Smooth muscle cell of bladder (primary cell): ENCODE measurements at places on chromosomes 12 and 14. TPM values are rescaled to one million over a fixed set of nuclear protein-coding genes. Genes with fewer than 3 reads are reported as not detected.

The RHEBL1 gene
- total RNA-seq, result 0.28 TPM in 1 of 2 replicates, not detected in the other

The EFS gene
- total RNA-seq, result 1.5 and 3.1 TPM in 2 replicates

The GPX2 gene
- total RNA-seq, result not detected in 2 replicates

The IKZF4 gene
- total RNA-seq, result 0.57 and 1.5 TPM in 2 replicates

The DDX47 gene
- total RNA-seq, result 46.9 and 59.9 TPM in 2 replicates

The SEL1L gene
- 114 and 127 TPM in 2 replicates for total RNA-seq

The OR4E2 gene
- total RNA-seq, result not detected in 2 replicates

The AICDA gene
- total RNA-seq, result not detected in 2 replicates

The LGR5 gene
- not detected in 2 replicates for total RNA-seq

The PIK3C2G gene
- not detected in 2 replicates for total RNA-seq

The SERPINA5 gene
- total RNA-seq, result not detected in 2 replicates

The ANO2 gene
- 0.18 TPM in 1 of 2 replicates, not detected in the other for total RNA-seq

The LMBR1L gene
- total RNA-seq, result 57.7 and 58.9 TPM in 2 replicates

The ASB2 gene
- total RNA-seq, result 0.28 and 0.55 TPM in 2 replicates

The IL26 gene
- total RNA-seq, result not detected in 2 replicates

The PYM1 gene
- total RNA-seq, result 34.8 and 39.7 TPM in 2 replicates

The RHOJ gene
- total RNA-seq, result 2.0 and 3.4 TPM in 2 replicates

The RPL10L gene
- not detected in 2 replicates for total RNA-seq
